ENCODE measurements at places on chromosomes 2 and 18. TPM values are rescaled to one million over a fixed set of nuclear protein-coding genes. Genes with fewer than 3 reads are reported as not detected.

DNA sequence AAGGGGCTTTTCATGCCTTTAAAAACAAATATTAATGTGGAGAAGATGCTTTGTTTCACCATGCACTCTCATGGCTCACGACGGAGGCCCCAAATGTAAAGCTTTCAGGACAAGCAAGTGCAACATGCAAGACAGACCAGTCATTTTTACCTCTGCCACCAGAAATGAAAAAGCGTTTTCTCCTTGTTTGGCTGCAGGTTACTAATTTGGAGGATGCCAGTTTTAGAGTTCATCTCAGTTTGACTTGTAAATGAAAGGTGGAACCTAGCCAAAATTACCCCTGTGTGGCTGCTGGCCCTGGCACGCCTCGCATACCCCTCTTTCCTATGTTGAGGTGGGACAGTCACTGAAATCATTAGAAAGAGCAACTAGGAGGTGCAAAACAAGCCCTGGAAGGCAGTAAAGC lies 138.6 kb downstream of the BCL2 start:
- DNase-seq: no peak

- DNase-seq: no peak
Measured at GRCh38 chr2:23721454-23721826, 205.5 kb downstream of the ATAD2B start.

- no peak for DNase-seq
Measured at GRCh38 chr18:692824-693223, 19.6 kb downstream of the ENOSF1 start.

DNA sequence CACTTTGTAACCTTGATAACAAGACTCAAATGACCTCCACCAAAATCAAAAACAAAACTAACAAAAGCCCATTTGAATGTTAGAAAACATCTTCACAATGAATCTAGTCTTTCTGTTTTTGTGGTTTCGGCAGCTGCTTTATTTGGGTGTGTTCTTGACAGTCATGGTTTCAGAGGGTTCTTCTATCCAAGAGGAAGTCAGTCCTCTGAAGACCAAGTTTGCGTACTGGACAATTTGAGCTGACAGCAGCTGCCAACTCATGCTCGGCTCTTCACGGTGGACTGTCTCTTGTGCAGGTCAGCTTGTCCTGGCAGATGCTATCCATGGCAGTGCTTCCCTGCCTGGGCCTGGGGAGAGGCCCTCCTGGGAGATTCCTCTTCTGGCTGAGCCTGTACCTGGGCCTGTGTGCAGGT lies 91.0 kb downstream of the TMEM17 start:
- DNase-seq: no peak

GRCh38 chr2:231716666-231717280 lies 8.4 kb downstream of the PTMA start:
- no peak for DNase-seq

- DNase-seq: no peak
Measured at GRCh38 chr2:63875559-63876245, 34.0 kb downstream of the UGP2 start.

DNA sequence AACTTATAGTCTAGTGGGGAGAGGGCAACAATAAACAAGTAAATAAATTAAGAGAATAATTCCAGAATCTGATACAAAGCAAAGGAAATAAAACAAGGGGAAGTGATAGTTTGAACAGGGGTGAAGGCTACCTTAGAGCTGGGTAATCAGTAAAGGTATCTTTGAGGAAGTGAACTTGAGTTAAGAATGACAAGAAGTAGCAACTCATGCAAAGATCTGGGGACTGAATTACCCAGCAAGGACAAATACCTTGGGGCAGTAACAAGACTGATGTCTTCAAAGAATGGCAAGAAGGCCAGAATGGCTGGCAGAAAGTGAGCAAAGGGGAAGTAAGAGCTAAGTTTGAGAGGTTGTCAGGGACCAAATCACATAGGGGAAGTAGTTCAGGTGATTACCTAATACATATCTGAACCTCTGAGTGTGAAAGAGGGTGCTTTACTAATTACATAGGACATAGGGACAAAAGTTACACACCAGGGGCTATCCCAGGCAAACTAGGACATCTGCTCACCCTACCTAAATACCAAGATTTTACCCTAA lies 244.6 kb upstream of the HNRNPA3 start:
- no peak for DNase-seq

DNA sequence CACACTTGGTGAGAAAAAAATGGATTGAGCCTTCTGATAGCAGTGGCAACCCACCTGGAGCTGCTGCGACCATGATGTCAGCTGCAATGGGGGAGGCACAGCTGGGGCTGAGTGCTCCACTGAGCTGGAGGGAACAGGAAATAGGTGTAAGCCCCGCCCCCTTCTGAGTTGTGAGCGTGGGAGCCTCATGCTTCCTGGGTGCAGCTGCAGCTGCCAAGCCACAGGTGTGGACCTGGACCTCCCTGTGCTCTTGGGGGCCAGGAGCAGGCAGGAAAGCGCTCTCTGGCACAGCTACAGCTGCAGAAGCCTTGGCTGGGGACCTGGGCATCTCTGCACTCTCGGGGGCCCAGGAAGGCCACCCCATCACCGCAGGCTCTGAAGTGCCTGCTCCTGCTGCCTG lies 970.6 kb downstream of the DCDC2C start:
- DNase-seq: no peak

DNA sequence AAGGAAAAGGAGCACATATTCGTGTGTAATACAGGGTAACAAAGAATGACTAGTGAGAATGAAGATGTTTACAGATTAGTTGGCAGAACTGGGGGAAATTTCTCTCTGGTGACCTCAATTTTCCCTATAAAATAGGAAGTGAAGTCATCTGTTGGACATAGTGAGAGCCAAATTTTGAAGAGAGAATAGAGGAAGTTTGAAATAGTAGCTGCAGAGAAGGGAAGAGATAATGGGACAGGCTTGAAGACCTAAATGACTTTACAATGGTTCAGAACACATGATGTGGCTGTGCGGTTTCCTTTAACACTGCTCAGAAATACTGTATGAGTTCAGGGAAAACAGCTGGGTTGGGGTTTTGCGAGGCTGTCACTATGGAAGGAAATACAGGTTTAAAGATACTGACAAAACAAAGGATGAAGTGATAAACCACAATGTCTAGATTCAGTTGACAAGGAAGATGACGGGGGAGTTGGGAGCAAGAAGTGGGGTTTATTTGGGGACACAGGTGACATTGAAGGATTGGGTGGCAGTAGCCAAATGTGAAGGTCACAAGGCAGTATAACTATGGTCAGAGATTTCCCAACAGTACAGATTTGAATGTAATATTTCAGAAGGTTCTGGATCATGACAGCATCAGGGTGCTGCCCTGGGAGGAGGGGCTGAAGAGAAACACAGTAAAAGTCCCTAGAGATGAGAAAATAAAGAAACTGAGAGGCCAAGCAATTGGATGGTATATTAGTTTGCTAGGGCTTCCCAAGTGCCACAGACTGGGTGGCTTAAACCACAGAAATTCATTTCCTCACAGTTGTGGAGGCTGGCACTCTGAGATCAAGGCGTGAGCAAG lies 82.6 kb upstream of the TANK start:
- no peak for DNase-seq

BMP10 gene
- not detected for total RNA-seq

SALL3 gene
- total RNA-seq: 28.8 TPM

RPRM gene
- 21.8 TPM for total RNA-seq

LIMS1 gene
- total RNA-seq: 46.1 TPM

Data from spinal cord (tissue), 10 donors.